ENCODE measurements at places on chromosomes 7 and 10.

DNA sequence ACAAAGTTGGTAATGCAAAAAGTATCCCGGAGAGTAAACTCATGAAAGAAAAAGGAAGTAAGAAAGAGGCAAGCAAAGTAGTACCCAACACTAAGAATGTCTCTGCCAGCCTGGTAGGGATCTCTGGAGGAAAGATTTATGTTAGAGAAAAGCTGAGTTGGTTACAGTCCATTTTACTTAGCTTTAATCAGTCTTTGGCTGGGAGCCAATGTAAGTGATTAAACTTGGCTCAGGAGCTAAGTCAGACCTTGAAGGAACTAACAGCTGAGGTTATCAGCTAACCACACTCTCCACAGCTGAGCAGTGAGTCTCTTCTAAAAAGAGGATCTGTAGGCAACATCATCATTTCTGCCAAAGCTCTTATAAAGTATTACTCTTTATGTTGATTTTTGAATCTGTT is 148.0 kb downstream of the ANKRD7 start:
- no peak for DNase-seq

- no peak for DNase-seq
These were observed 33.2 kb downstream of the SEMA3A start for GRCh38 chr7:84161398-84161797.

DNA sequence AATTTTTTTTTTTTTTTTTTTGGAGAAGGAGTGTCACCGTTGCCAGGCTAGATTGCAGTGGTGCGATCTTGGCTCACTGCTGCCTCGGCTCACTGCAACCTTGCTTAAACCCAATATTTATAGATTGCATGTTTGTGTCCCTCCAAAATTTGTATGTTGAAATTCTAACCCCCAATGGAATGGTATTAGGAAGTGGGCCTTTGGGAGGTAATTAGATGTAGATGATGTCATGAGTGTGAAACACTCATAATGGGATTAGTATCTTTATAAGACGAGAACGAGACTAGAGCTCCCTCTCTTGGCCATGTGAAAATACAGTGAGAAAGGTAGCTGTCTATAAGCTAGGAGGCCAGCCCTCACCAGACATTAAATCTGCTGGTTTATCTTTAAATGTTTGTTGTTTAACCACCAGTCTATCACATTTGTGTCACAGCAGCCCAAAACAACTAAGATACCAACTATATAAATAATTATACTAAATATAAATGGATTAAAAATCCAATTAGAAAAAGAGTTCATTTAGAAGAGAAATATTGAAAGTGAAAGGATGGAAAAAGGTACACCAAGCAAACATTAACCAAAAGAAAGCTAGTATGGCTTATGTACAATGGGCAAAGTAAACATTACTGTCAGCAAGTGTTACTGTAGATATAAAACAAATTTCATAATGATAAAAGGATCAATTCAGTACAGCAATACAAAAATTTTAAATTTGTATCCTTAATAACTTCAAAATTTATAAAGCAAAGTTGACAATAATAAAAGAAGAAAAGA is 9.3 kb downstream of the TCAF1 start:
- DNase-seq, result peak; percentile 43

- DNase-seq, result peak; percentile 74
These were observed 5.7 kb downstream of the KAZALD1 start for GRCh38 chr10:101067356-101068083.

DNA sequence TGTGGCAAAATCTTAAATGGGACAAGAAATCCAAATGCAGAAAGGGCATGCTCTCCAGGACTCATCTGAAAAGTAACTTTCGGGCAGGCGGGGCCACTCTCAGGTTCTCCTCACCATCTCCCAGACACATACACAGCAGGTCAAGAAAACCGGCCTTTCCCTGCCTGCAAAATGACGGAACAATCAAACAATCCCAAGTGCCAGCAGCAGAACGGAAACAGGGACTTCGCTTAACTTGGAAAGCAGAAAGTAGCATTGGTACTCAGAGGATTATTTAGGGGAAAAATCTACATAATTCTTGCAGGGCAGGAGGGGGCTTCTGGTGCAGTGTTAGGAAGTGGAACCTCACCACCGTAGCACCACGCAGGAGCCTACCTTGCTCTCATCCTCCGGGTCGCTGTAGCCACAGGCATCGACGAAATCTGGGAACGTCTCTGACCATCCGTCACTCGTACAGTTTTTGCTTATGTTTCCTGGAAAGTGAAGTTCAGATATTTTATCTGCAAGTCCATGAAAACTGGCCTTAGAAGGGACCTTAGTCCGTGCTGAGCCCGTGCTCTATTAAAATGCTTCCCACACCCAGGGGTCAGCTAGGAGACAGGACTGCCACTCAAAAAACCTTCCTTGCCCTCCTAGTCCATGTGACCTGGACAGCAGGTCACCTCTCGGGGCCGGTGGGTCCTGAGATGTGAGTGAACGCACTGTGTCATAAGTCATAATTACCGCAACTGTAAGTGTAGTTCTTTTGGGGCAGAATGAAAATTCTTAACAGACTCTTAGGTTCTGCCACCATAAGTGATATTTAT is 41.1 kb downstream of the VIPR2 start:
- DNase-seq, result no peak

DNA sequence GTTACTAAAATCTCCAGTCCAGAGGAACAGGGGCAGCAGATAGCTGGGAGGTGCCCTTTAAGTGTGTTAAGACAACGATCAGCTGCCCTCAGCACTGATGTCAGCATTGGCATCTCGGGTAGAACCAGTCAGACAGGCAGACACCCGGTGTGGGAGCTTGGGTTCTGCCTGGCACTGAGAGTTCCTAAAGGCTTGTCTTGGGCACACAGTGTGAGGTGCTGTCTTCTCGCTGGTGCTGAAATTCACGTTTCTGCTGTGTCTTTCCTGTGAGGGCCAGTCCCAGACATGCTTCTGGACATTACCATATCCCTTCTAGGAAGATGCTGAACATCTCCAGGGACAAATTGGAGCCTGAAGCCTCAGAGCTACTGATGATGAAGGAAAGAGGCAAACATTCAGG is 156.2 kb downstream of the DNAJB6 start:
- no peak for DNase-seq

- DNase-seq, result no peak
These were observed 45.6 kb upstream of the C1GALT1 start for GRCh38 chr7:7136466-7137381.

GRCh38 chr10:69506834-69507713 is 55.8 kb downstream of the TSPAN15 start:
- no peak for DNase-seq

DNA sequence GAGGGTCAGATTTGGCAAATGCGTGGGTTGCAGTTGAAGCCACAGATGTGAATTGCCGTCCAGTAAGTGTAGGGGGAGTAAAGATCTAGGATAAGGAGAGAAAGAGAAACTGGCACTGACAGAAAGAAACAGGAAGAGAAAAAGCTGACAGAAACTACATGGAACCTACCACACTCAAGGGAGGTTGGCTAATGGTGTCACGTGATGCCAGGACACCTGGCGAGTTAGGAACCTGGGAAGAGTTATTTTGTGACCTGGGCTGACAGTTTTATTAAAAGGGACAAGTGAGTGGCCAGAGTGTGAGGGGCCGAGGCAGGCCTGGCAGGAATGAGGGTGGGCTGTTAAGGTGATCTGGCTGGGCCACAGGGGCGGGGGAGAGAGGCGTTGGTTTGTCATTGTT is 188.7 kb downstream of the ADARB2 start:
- no peak for DNase-seq

DNA sequence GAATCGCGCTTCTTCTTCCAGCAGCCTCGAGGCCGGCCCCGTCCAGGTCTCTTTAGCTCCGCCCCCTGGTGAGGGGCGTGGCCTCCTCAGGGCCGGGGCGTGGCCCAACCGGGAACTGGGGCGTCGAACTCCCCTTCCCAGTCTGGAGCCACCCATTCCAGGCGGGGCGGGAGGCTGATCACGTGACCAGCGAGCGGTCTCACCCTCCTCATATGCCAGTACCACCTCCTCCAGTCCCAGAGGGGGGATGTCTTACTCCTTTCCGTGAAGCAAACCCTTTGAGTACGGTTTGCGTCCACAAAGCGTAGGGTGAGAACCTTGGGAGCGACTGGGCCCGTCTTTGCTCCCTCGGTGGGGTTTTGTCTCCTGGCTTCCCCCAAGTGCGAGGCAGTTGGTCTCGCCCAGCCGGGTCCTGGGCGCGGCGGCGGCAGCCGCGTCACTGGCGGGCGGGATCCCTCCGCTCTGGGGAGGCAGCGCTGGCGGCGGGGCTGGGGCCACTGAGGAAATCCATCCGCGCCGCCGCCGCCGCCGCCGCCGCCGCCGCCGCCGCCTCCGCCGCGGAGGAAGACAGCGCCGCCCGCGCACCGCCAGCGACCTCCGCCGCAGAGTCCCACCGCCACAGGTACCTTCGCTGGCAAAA is at the start of gene GNB2:
GNB2 (plus strand) TSS at position 439 of the 640 bp plus-strand sequence. CDS start 2,526 bp downstream, outside the sequence.
- DNase-seq, result peak; percentile 97

DNA sequence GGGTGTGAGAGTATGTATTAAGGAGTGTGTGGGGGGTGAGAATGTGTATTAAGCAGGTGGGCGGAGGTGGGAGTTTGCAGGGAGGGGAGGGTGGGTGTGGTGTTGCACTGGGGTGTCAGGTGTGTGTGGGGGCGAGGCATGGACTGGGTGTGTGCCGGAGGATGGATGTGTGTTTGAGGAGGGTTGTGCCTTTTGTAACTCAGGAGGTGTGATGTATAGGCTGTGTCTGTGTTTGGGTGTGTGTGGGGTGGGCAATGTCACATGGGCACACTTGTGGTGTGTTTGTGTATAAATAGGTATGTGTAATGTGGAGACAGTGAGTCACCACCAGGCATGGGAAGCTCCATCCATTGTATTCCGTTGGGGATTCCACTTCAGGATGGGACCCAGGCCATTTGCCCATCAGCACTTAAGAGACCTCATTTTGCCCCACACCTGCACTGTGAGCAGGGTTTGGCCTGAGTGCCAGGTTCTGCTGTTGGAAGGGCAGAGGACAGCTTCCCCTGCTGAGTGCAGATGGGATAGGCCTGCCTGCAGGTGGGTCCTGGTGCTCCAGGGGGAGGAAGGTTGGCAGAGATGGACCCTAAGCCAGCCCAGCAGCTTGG is 5.8 kb downstream of the UNC5B start:
- DNase-seq, result no peak

- no peak for DNase-seq
These were observed 78.6 kb downstream of the TRRAP start for GRCh38 chr7:98956937-98957336.

GRCh38 chr7:14630048-14630447 is 272.5 kb downstream of the DGKB start:
- DNase-seq, result no peak

GRCh38 chr10:105615715-105616365 is 974.8 kb downstream of the SORCS3 start:
- DNase-seq, result no peak

- DNase-seq, result no peak
These were observed 58.4 kb downstream of the JCAD start for GRCh38 chr10:30000802-30001571.

DNA sequence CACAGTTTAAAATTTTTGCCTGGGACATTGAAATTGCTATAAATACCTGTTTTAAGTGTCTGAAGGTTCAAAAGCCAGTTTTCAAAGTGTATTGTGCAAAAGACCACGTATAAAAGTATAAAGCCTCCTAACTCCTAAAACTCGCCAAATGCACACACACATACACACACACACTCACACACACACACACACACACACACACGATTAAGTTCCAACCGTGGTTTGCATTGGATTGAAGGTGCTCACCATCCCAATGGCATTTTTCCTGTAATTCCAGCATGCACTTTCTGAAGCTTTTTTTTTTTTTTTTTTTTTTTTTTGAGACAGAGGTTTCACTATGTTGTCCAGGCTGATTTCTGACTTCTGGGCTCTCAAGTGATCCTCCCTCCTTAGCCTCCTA is 2.8 kb upstream of the RGS10 start:
- no peak for DNase-seq

DNA sequence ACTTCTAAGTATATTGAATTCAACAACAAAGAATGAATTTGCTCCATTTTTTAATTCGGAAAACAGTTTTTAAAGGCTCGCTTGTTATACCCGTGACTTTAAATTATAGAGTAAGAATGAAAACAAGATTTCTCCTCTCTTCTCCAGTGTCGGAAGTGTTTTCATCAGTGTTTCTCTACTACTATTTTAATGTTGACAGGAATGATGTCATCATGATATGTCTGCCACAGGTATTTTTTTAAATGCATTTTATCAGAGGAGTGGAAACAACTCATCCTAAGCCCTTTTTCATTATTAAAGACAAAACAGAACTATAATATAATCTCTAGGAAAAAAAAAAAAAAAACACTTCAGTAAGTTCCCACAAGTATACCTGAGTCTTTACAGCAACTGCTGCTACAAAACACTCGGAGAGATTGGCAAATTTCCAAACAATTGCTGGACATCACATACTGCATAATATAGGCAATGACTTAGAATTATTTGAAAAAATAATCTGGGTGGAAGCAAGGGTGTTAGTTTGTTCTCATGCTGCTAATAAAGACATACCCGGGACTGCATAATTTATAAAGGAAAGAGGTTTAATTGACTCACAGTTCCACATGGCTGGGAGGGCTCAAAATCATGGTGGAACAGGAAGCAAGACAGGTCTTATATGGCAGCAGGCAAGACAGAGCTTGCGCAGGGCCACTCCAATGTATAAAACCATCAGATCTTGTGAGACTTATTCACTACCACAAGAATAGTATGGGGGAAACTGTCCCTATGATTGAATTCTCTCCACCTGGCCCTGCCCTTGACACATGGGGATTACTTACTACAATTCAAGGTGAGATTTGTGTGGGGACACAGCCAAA is 4.8 kb upstream of the RNF32 start:
- DNase-seq, result no peak

DNA sequence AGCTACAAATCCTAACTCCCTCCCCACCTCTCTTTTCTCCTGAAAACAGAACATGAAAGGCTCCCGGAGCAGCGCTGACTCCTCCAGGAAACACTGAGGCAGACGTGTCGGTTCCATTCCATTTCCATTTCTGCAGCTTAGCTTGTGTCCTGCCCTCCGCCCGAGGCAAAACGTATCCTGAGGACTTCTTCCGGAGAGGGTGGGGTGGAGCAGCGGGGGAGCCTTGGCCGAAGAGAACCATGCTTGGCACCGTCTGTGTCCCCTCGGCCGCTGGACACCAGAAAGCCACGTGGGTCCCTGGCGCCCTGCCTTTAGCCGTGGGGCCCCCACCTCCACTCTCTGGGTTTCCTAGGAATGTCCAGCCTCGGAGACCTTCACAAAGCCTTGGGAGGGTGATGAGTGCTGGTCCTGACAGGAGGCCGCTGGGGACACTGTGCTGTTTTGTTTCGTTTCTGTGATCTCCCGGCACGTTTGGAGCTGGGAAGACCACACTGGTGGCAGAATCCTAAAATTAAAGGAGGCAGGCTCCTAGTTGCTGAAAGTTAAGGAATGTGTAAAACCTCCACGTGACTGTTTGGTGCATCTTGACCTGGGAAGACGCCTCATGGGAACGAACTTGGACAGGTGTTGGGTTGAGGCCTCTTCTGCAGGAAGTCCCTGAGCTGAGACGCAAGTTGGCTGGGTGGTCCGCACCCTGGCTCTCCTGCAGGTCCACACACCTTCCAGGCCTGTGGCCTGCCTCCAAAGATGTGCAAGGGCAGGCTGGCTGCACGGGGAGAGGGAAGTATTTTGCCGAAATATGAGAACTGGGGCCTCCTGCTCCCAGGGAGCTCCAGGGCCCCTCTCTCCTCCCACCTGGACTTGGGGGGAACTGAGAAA is 30.4 kb downstream of the PFKFB3 start:
- DNase-seq, result no peak

GRCh38 chr7:139753081-139753692 is 24.6 kb downstream of the HIPK2 start:
- no peak for DNase-seq

Measured in NCI-H2171 treated with DMSO at 0.1 percent for 48 hours (cell line).